ENCODE measurements at places on chromosomes 12 and 14.

DNA sequence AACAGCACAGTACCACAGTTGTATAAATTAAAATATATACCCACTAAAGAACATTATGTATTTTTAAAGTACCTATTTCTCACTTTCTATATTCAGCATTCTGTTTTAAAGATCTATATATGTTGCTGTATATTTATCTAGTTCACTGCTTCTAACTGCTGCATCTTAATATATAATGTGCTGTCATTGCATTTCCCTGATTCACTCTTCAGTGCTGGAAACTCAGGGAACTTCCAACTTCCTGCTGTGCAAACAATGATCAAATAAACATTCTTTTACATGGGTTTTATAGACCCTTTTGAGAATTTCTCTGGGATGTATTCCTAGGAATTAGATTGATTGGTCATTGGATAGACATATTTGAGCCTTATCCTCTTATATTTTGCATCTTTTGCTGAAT is 379.1 kb downstream of the APAF1 start:
- DNase-seq, result no peak

GRCh38 chr12:108047071-108047550 is 82.0 kb upstream of the WSCD2 start:
- no peak for DNase-seq

GRCh38 chr14:26394150-26394810 is 203.6 kb downstream of the NOVA1 start:
- DNase-seq, result no peak

GRCh38 chr12:67237231-67237630 is 31.9 kb upstream of the CAND1 start:
- no peak for DNase-seq

GRCh38 chr12:121238604-121239350 is 28.8 kb downstream of the P2RX4 start:
- DNase-seq, result no peak

- no peak for DNase-seq
Observed at GRCh38 chr12:15919418-15919817, 8.3 kb downstream of the DERA start.

GRCh38 chr12:90940872-90941499 is 14.0 kb downstream of the CCER1 start:
- DNase-seq, result no peak

GRCh38 chr12:89529738-89530137 is 3.9 kb upstream of the POC1B start:
- DNase-seq, result no peak

- no peak for DNase-seq
Observed at GRCh38 chr12:89424389-89424788, 72.1 kb upstream of the DUSP6 start.

DNA sequence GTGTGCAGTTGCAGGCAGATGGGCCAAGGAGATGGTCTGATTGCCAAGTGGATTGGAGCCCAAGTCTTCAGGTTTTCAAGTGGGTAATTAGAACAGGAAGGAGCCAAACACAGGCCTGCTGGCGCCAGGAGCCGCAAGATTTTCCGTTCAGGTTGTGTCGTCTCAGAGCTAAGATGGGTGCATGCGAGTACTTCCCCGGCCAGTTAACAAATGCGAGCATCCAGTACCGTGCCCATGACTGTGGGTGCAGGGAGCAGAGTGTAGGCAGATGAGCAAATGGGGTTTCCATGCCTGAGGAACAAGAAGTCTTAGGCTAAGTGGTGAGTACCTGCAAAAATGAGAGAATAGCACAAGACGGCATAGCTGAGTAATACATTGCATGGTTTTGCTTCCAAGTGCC is 90.5 kb downstream of the CHST11 start:
- DNase-seq, result no peak

- DNase-seq, result peak; percentile 73
Observed at GRCh38 chr14:104078031-104078455, 7.5 kb upstream of the ASPG start.

DNA sequence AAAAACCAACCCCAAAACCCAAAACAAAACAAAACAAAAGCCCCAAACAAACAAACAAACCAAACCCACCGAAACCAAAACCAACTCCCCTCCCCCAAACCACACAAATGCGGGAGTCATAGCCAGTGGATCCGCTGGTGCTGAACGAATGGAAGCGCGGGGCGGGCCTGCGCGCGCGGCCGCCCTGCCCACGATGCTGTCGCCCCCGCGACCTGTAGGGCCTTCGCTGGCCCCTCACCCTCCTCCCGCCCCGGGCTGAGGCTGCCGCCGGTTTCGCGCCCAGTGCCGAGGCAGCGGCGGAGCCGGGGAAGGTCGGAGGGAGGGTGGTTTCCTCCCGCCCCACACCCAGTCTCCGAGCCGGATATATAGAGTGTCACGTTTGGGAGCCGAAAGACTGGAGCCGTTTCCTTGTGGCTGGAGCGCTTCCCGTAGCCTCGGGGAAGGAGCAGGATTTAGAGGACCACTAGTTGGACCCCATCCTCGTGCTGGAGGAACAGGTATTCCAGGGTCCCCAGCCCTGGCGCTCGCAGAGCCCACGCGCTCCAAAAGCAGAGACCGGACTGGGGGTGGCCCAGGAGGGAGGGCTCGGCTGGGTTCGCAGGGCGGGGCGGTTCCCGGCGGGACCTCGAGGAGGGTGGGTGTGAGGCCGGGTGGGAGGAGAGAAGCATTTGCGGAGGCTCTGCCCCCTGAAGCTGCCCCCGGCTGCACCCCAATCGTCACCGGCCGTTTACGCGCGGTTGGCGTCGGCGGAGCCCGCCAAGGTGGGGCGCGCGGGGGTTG is at the start of gene FAR2:
TSS of gene FAR2 (plus strand) at position 368 of the 780 bp plus-strand sequence. CDS start 121,172 bp downstream, outside the sequence.
- no peak for DNase-seq

- no peak for DNase-seq
Observed at GRCh38 chr14:103348154-103348553, 14.1 kb downstream of the EIF5 start.

- no peak for DNase-seq
Observed at GRCh38 chr12:113049976-113050742, 6.4 kb upstream of the DTX1 start.

DNA sequence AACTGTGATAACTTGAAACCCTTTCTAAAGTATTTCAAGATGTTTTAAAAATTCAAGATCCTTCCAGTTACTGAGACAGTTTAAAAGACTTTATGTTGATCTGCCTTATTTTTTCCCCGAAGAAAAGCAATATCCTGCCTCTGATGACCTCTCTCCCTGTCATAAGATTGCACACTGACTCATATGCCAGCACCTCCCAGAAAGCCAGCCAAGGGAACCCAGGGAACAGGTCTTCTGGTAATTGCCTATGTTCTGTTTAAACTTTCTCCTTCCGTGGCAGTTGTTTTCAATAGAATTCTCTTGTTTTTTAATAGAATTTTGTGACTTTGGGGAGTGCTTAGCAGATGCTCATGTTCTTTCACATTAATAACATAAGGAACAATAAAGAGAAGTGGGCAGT is 300.2 kb upstream of the PRKD1 start:
- no peak for DNase-seq

- no peak for DNase-seq
Observed at GRCh38 chr12:132226604-132227003, 82.3 kb downstream of the NOC4L start.

- no peak for DNase-seq
Observed at GRCh38 chr12:106140223-106140986, 1.7 kb upstream of the NUAK1 start.

DNA sequence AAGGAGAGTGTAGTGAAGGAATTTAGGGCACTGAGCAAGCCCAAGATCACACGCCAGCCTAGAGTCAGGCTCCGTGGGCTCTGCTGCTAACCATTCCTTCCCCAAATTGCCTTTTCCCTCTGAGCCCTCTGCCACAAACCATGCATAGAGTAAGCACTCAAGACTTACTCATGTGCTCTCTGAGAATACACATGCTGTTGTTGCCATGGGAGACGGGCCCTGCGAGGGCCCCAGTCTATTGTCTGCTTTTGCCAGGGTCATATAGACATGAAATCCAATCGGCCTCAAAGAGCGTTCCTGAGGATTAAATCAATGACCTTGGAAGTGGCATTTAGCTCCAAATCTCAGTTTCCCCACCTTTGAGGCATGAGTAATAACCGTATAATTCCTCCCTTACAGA is 48.7 kb upstream of the WSCD2 start:
- no peak for DNase-seq

DNA sequence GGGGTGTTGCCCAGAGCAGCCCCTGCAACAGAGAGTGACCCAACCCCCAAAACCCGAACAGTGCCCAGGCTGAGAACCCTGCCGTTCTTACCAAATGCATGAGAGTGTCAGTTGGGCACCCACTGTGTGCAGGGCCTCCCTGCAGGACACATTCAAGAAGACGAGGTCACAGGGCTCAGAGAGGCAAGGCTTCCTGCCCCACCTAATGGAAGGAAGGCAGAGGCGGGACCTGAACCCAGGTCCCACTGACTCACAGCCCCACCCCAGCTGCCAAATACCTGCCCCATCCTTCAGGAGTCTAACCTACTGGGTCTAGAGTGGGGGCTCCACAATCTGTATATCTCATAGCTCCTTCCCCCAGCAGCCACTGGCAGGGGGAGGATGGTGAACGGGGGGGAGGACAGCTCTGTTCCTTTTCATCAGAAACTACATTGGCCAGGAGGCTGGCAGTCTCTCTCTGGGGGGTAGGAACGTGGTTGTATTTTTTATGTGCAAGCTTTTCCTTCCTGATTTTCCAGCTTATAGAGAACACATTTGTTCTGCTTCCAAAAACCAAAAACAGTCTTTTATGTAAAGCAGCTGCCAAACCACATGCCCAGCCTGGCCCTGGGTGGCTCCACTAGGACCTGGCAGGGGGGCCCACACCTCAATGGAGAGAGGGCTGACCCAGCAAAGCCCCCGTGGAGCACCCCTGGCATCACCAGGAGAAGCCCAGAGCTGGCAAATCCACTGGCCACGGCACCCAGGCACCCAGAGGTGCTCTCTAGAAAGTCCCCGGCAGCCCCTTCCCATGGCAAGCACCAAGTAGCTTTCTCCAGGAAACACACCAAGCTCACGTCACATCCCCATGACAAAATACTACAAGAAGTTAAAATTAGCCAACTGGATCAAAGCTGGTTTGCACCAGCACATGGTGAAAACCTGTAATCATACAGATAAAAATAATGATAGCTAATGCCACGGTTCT is 17.0 kb downstream of the NCOR2 start:
- DNase-seq, result no peak

GRCh38 chr14:61217516-61217915 is 63.6 kb downstream of the TMEM30B start:
- no peak for DNase-seq

DNA sequence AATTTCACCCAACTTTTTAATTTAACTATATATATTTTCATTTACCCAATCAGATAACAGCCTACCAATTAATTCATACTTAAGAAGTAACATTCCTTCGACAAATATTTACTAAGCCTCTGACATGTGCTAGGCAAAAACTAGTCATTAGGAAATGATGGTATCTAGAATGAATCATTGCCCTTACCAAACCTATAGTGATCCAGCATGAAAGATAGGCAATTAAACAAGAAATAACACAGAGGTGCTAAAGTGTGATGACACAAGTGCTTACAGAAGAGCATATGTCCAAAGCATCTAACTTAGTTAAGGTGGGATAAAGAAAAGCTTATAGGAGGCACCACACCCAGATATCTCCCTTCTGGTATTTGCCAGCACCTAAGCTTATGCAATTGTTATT is 166.5 kb upstream of the RASSF8 start:
- DNase-seq, result no peak

DNA sequence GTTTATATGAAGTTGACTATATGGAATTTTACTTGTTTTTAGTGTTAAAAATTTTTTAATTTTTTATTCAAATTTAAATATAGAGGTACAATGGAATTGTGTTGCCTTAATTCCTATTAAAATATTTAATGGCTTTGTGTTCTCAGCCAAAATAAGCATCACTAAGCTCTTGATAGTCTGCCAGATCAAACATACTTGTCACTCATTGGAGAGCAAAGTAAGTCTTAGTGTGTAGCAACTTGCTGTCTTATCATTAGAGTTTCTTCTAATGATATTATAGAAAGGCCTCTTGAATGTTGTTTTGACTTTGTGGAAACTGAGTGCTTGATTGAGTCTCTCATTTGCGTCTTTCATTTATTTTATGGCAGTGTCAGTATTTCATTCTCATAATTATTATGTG is 10.7 kb downstream of the SFSWAP start:
- no peak for DNase-seq

DNA sequence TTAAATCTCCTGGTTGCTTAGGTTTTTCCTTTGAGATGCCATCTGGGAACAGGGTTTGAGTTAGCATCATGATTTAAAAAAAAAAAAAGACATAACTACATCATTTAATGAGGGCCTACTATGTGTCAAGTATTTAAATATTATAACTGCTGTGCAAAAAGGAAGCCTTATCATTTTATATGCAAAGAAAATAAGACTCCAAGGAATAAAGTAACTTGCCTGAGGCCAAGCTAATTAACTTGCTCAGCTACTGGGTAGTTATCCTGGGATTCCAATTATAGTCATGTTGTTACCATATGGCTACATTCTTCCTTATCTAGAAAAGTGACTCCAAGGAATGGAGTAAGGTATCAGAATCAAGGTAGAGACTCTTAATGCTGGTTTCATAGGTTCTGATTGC is 123.5 kb downstream of the SLC41A2 start:
- DNase-seq, result no peak

GRCh38 chr12:32296567-32296966 is 102.8 kb upstream of the FGD4 start:
- DNase-seq, result no peak

DNA sequence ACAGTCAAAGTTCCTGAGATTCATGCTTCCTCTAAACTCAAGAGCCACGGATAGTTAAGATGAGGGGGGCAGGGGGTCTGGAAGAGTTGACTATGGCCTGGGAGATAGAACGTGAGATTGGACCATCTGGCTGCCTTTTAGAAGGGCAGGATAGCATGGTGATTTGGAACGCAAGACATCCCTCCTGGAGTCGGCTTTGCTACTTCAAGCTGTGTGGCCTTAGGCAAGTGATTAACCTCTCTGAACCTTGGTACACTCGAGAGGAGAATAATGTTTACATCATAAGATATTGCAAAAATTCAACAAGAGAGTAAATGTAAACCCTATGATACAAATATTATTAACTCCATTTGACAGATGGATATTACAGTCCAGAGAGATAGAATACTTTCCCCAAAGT is 49.7 kb downstream of the RPH3A start:
- DNase-seq, result no peak

GRCh38 chr14:101734246-101734847 is 27.2 kb upstream of the PPP2R5C start:
- no peak for DNase-seq

All from stimulated activated CD8-positive, alpha-beta memory T cell treated with anti-CD3 and anti-CD28 coated beads, Interleukin-7, amount 100 ng/mL, for 1 hour (primary cell).